Upper lobe of left lung (tissue), 6 donors: ENCODE measurements at places on chromosomes 1 and 21. TPM values are rescaled to one million over a fixed set of nuclear protein-coding genes. Genes with fewer than 3 reads are reported as not detected.
A peak's percentile ranks its signal among the peaks of the same experiment; 100 is the strongest.

GRCh38 chr1:5938101-5938646 is 54.1 kb downstream of the NPHP4 start:
- no peak overlapping the region for H3K4me3 ChIP-seq
- H3K36me3 ChIP-seq: no peaks in the 10 kb centered on the region
- no peak overlapping the region for H3K27ac ChIP-seq
- no peaks in the 10 kb centered on the region for H3K4me1 ChIP-seq
- no peak for DNase-seq
- H3K27me3 ChIP-seq: no peaks in the 10 kb centered on the region

GRCh38 chr1:227343206-227343605 is 24.9 kb upstream of the CDC42BPA start:
- no peak for DNase-seq
- H3K4me1 ChIP-seq: no peaks in the 10 kb centered on the region
- no peaks in the 10 kb centered on the region for H3K27me3 ChIP-seq
- no peaks in the 10 kb centered on the region for H3K36me3 ChIP-seq
- no peak overlapping the region for H3K27ac ChIP-seq

DNA sequence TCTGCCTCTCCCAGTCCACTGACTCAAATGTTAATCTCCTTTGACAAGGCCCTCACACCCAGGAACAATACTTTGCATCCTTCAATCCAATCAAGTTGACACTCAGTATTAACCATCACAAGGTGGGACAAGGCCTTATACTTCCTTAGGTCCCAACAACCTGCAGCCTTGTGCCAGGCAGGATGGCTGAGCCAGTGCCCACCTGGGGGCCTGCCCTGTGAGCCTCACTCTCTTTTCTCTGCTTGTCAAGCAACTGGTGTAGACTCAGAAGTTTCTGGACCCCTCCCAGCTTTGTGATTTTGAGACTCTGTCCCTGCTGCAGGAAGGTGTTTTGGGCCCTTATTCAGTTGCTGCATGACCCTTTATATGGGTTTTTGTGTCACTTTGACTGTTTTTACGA is 310.0 kb upstream of the C1orf174 start:
- H3K4me1 ChIP-seq: no peaks in the 10 kb centered on the region
- H3K36me3 ChIP-seq: no peaks in the 10 kb centered on the region
- no peaks in the 10 kb centered on the region for H3K27me3 ChIP-seq
- no peak overlapping the region for H3K27ac ChIP-seq
- H3K4me3 ChIP-seq: no peak overlapping the region

DNA sequence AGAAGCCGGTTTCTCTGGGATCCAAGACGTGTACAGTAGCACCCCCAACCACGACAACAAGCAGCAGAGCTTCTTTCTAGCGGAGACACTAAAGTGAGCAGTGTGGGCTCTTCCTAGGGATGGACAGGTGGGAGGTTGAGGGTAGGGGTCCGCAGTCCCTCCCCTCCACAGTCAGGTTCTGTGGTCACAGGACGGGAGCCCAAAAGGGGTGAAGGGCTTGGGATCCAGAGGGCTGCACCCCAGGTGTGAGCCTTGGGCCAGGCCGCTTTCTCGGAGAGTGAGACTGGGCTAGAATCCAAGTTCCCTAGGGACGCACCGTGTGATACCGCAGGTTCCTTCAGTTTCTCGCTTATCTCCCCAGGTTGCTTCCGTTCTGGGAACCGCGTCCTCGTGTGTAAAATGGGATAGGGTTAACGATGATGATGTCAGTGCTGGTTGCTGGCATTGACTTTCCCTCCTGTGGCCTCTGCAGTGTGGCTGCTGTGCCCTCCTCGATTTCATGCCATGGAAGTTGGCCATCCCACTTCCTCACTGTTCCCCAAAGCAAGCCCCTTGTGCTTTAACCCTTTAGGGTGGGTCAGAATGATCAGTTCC is 17.3 kb upstream of the SELENON start:
- peaks cover 28% of the 10 kb centered on the region for H3K36me3 ChIP-seq
- DNase-seq: no peak
- H3K4me1 ChIP-seq: no peaks in the 10 kb centered on the region
- no peaks in the 10 kb centered on the region for H3K27me3 ChIP-seq
- no peak overlapping the region for H3K4me3 ChIP-seq

The RNU1-2 gene
- total RNA-seq: 2,720 TPM

DNA sequence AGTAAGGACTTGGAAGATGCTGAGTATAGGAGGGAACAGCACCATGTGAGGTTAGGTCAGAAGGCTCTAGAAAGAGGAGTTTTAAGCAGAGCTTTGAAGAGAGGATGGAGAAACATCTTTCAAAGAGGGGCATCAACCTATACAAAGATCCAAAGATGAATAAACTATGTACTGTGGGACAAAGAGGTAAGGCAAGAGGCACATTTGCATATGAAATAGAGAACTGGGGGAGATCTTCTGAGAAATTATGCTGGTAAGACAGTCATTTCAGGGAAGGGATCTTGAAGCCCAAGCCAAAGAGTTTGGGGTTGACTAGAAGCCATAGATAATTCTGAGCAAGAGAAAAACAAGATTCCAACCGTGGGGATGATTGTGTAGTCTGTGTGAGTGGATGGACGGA is 70.0 kb downstream of the LGR6 start:
- H3K4me3 ChIP-seq: no peak overlapping the region
- no peaks in the 10 kb centered on the region for H3K4me1 ChIP-seq
- H3K27me3 ChIP-seq: no peaks in the 10 kb centered on the region
- H3K27ac ChIP-seq: no peak overlapping the region
- H3K36me3 ChIP-seq: no peaks in the 10 kb centered on the region

The GNG4 gene
- not detected for total RNA-seq

DNA sequence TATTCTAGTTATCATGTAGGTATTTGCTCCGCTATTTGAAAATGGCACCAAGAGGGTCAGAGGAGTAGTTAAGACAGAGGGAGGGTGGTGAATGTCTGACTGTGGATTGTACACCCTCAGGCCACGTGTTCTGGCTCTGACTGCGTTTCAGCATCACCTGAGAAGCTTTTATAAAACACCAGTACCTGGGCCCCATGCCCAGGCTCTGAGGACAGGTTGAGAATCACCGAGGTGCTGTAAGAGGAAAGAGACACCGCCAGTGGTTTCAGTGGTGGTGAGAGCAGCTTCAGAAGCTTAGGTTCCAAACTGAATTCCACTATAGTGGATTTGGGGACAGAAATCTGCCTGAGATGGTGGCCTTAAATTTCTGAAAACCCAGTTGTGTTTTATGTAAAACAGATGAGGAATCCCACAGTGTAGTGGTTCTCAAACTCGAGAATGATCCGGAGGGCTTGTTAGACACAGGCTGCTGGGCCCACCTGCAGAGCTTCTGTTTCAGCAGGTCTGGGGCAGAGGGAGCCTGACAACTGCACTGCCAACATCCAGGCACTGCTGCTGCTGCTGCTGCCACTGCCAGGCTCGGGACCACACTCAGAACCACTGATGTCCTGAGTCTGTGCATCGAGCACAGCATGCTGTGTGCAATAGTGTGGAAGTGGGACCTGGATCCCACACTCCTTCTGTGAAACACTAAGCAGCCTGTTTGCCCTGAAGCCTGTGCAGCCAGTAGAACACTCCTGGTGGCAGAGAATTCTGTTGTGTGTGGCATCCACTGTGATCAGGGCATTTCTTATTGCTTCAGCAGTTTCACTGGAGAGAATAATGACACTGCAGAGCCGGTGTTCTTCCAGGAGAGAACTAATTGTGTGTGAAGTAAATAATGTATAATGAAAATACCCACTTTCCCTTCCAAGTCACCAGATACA is 98.7 kb downstream of the SUSD4 start:
- no peak overlapping the region for H3K4me3 ChIP-seq
- peak; percentile 13 for DNase-seq
- H3K36me3 ChIP-seq: no peaks in the 10 kb centered on the region
- H3K27me3 ChIP-seq: no peaks in the 10 kb centered on the region

The BEST4 gene
- 0.57 TPM for total RNA-seq

DNA sequence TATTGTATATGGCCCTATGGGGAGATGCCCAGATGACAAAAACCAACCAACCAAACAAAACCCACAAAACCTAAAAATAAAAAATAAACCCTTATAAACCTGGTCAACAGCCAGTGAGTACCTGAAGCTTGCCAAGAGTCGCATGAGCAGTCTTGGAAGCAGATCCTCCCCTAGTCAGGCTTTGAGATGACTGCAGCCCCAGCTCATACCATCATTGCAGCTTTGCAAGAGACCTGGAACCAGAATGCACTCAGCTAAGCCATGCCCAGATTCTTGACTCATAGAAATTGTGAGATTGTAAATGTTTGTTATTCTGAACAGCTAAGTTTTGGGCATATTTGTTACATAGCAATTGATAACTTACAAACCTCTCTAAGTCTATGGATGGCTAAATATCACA is 326.8 kb downstream of the HLX start:
- no peaks in the 10 kb centered on the region for H3K27me3 ChIP-seq
- no peak overlapping the region for H3K4me3 ChIP-seq
- no peak for DNase-seq
- no peak overlapping the region for H3K27ac ChIP-seq
- no peaks in the 10 kb centered on the region for H3K36me3 ChIP-seq

- no peaks in the 10 kb centered on the region for H3K27me3 ChIP-seq
- peaks cover 3% of the 10 kb centered on the region for H3K4me1 ChIP-seq
- H3K36me3 ChIP-seq: no peaks in the 10 kb centered on the region
- no peak overlapping the region for H3K27ac ChIP-seq
- H3K4me3 ChIP-seq: no peak overlapping the region
- DNase-seq: peak; percentile 31
These were observed 5.7 kb downstream of the SLC6A17 start for GRCh38 chr1:110155878-110156522.

The OR2T12 gene
- not detected for total RNA-seq

GRCh38 chr21:14975136-14975919 is 89.5 kb downstream of the NRIP1 start:
- no peak overlapping the region for H3K4me3 ChIP-seq
- DNase-seq: no peak
- no peak overlapping the region for H3K27ac ChIP-seq
- H3K36me3 ChIP-seq: no peaks in the 10 kb centered on the region
- no peaks in the 10 kb centered on the region for H3K27me3 ChIP-seq

- peaks cover 54% of the 10 kb centered on the region for H3K4me1 ChIP-seq
- H3K27ac ChIP-seq: peak overlapping the region; percentile 98
- DNase-seq: no peak
- H3K4me3 ChIP-seq: peak overlapping the region; percentile 56
- H3K27me3 ChIP-seq: no peaks in the 10 kb centered on the region
These were observed 10.9 kb downstream of the IRF2BP2 start for GRCh38 chr1:234598974-234599616.

GRCh38 chr1:234613128-234613875 is 3.3 kb upstream of the IRF2BP2 start:
- no peak for DNase-seq
- H3K4me3 ChIP-seq: peak overlapping the region; percentile 10
- H3K4me1 ChIP-seq: peaks cover 49% of the 10 kb centered on the region
- peak overlapping the region; percentile 93 for H3K27ac ChIP-seq
- H3K27me3 ChIP-seq: no peaks in the 10 kb centered on the region
